Stimulated activated CD4-positive, alpha-beta T cell treated with anti-CD3 and anti-CD28 coated beads, TNF-alpha, amount 100 ng/mL, for 24 hours (primary cell): ENCODE measurements at places on chromosomes 13 and 19.
A peak's percentile ranks its signal among the peaks of the same experiment; 100 is the strongest.

- no peak for DNase-seq
These were observed 2898.7 kb upstream of the PCDH20 start for GRCh38 chr13:64314331-64314730.

- DNase-seq, result no peak
These were observed 237.7 kb upstream of the IPO5 start for GRCh38 chr13:97715763-97716162.

DNA sequence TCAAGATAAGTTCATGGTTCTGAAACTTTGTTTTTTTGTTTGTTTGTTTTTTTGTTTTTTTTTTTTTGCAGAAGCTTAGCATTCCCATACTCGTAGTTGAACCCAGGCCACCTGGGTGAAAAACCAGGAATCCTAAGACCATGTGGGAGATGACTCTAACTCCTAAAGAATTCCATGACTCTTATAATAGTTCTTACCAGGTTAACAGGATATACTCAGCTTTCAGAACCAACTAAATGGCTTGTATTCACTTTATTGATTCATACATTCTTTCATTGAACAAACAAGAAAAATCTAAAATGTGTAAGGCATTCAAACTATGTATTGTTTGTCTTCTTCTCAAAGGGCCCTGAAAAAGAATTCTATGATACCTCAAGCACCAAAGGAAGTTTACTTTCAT lies 40.5 kb upstream of the KLF5 start:
- DNase-seq, result no peak

DNA sequence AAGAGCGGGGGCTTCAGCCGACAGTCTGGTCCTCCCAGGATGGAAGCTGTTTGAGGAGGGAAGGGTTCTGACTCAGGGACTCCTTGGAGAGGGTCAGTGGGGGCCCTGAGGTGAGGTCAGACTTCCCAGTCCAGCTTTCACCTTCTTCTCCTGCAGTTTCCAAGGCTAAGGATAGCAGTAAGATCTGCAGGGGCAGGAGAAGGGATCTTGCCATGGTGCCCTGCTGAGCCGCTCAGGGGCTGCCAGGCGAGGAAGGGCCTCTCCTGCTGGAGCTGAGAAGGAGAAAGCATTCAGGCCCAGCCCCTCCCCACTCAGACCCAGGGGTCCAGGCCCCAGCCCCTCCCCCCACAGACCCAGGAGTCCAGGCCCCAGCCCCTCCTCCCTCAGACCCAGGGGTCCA lies 1.5 kb downstream of the KLK7 start:
- DNase-seq, result no peak

DNA sequence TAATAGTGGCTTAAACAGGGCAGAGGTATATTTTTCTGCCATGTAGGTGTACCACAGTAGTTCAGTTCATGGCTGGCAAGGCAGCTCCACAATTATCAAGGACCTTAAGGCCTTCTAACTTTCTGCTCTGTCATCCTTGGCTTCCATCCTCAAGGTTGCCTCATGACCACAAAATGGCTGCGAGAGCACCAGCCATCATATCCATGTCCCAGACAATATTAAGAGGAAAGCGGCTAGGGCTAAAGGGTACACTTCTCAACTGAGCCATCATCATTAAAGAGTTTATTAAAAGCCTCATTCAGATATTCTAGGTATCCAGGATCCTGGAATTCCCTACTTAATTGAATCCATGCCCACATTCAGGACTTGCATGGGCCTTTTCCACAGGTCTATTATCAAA lies 62.7 kb upstream of the MRI1 start:
- DNase-seq, result no peak

- no peak for DNase-seq
These were observed 744.3 kb upstream of the ATXN8OS start for GRCh38 chr13:69363360-69363759.

- no peak for DNase-seq
These were observed 117.3 kb downstream of the ITGBL1 start for GRCh38 chr13:101569807-101570206.

GRCh38 chr13:91572944-91573598 lies 174.7 kb downstream of the GPC5 start:
- no peak for DNase-seq

GRCh38 chr19:45640849-45641273 lies 1.7 kb upstream of the EML2 start:
- peak; percentile 64 for DNase-seq

- no peak for DNase-seq
These were observed 15.9 kb upstream of the KCTD15 start for GRCh38 chr19:33780746-33781145.

DNA sequence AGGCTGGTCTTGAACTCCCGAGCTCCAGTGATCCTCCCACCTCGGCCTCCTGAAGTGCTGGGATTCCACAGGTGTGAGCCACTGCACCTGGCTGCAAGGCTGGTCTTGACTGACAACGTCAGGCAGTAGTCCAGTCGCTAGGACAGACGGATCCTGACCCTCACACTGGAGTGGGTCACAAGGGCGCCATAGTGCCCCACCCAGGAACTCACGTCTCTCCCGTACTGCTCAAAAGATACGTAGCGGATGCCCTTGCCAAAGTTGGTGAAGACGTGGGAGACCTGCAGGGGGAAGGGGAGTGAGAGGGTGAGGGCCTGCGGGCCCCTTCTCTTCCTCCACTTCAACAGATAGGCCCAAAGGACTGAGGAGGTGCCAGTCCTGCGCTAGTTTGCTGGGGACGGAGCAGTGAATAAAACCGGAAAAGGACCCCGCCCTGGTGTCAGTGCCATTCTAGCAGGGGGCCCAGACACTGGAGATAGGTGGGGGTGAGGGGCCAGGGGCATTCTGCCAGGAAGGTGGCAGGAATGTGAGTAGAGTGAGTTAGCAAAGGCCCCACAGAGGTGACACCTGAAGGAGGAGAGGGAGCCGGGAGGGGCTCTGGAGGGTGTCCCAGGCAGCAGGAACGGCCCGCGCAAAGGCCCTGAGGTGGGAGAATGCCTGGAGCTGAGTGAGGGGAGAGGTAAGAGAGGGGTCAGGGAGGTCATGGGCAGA lies 11.9 kb downstream of the MRPS12 start:
- no peak for DNase-seq

DNA sequence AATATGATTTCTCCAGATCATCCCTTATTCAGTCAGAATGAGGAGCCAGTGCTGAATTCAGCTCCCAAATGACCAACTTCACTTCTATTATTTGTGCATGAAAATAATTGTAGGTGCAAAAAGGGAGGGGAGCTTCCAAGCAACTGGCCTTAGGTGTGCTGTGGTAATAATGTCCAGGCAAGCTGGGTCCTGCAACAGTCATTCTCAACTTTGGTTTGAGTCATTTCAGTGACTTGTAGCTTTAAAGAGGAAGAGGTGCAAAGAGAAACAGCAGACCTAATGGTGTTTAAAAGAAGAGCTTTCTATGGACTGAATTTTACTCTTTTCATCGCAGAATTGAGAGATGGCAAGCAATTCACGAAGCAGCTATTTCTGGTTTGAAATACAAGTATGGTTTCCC lies 29.2 kb upstream of the FGF9 start:
- DNase-seq, result no peak

DNA sequence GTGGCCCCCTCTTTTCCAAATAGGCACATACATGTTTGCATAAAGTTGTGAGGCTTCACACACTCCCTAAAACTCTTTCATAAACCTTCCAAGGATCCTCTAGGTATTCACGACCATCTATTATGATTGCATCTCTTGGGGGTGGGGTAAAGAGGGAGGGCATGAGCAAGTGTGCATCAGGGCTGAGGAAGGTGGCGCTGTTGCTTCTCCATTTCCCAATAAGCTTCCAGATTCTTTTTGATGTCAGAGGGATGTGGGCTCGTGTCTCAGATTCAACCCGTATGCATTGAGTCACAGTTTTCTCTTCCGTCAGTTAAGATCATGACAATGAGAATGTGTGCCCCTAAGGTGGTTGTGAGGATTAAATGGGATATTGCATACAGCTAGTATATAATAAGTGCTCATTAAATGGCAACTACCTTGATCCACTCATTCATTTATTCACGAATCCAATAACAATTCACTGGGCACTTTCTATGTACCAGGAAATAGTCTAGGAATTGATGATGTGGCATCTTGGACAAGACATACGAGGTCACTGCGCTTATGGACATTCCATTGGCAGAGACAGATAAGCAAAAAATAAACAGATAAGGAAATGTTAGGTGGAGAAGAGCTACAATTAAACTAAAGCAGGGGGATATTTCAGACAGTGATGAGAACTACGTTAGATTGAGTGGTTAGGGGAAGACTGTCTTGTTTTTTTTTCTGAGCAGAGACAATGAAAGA lies 10.3 kb downstream of the CYP2B6 start:
- DNase-seq, result no peak

DNA sequence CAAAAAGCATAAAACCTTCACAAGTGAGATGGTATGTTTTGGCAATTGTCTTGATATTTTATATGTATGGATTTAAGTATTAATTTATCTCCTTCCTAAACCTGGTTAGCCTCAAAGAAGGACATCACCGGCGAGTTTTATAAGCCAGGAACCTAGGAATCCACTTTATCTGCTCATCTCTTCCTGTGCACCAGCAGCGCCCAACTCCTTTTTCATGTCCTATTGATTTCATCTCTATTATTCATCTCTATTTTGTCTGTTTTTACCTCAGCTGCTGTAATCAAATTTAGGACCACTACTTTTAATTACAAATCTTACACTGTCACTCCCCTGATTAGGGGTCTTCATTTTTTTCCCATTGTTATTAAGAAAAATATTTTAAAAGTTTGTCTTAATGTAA lies 286.4 kb downstream of the DACH1 start:
- DNase-seq, result no peak

- DNase-seq, result peak; percentile 83
These were observed 15.2 kb downstream of the PLEKHF1 start for GRCh38 chr19:29680447-29680846.

DNA sequence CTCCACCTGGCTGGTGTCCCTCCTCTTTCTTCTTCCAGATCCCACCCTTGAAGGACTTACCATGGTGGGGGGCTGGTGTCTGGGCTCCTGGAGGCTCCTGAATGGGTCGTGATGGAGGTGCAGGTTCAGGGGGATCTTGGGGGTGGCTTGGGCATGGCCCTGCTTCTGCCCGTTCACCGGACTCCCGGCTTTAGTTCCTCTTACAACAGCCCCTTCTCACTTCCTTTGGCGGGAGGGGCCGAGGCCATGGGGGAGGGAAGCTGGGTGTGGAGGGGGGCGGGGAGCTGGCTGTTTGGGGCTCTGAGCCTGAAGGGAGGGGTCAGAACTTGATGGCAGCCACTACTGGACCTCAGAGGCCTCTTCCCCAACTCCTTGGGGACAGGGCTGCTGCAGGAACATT lies at the start of gene MYO1F:
Gene MYO1F, minus strand, starts transcription at position 196 of the 400 bp plus-strand sequence. Its CDS starts 133 bp downstream, at position 63.
- no peak for DNase-seq

DNA sequence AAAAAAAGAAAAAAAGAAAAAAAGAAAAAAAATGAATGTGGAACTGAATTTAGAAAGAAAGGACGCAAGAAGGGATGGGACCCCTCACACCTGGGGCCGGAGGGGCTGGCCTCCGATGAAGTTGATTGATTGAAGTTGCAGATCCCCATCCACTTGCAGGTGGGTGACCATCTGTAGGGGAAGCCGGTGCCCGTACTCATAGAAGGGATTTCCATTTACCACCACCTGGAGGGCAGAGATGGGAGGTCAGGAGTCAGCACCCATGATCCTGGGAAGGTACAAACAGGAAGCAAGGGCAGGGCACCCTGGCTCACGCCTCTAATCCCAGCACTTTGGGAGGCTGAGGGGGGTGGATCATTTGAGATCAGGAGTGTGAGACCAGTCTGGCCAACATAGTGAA lies 6.4 kb downstream of the LGALS4 start:
- no peak for DNase-seq

GRCh38 chr13:30354493-30355383 lies 47.4 kb upstream of the KATNAL1 start:
- DNase-seq, result no peak

DNA sequence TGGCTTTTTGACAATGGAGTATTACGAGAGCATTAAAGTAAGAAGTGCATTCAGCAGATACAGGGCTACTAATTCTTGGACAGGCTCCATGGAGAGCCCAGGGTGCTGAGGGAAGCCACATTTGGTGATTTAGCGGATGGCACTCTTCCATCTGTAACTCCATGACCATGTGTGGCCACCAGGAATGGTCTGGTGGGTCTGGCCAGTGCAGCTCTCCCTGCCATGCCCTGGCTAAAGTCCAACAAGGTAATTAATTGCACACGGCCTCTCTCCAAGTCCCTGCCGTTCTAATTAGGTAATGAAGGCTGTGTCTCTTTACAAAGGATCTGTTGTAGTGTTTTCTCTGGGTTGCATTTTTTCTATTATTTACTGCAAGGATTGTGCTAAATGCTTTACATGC lies 4.3 kb upstream of the ZFR2 start:
- DNase-seq, result no peak

DNA sequence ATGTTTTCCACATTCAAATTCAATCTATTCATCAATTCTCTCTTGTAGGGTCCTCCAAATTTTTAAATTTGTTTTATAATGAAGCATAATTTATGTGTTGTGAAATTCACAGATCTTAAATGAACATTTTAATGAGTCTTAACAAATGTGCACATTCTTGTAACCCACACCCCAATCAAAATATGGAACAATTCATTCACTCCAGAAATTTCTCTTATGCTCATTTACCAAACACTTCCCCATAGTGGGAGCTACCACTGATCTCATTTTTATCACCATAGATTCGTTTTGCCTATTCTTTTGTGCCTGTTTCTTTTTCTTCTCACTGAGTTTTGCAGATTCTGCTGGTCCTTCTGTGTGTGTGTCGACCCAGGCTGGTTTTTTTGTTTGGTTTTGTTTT lies 664.1 kb downstream of the EFNB2 start:
- DNase-seq, result no peak

DNA sequence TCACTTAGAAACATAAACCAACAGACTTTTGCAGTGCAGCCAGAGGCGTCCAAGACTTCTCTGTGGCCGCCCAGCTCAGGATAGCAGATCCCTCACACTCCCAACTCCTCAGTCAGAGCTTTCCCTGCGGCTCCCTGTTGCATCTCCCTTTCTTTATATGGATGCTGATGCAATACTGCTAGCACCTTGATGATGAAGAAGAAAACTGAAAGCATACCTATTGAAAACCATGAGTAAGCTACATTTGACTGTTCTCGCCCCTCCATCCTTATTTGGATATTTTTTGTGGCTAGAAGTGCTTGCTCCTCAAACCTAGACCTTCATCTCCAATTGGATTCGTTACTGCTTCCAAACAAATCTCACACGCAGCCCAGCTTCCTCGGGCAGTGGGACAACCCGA lies 57.3 kb upstream of the UBL3 start:
- DNase-seq, result no peak

DNA sequence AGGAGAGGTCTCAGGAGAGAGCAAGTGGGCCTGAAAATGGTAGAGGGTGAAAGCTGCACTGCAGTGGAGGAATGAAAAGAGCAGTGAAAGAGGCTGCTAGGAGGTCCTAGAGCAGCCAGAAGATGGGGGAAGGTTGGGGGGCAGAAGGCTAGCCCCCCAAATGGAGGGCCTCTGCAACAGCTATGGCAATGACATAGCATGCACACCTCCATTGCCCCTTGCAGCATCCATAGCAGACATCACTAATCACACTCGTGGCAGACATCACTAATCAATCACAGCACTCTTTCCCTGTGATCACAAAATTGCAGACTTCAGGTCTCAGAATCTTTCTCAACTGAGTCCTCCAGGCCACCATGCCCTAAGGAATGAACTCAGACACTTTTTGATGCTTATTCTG lies 21.9 kb downstream of the CCL25 start:
- DNase-seq, result no peak

GRCh38 chr19:13207846-13208671 lies 57.8 kb downstream of the IER2 start:
- DNase-seq, result peak; percentile 48
